ENCODE measurements at places on chromosomes 5 and 9.

- no peak for DNase-seq
These were observed 5.1 kb downstream of the RNF14 start for GRCh38 chr5:141973871-141974595.

DNA sequence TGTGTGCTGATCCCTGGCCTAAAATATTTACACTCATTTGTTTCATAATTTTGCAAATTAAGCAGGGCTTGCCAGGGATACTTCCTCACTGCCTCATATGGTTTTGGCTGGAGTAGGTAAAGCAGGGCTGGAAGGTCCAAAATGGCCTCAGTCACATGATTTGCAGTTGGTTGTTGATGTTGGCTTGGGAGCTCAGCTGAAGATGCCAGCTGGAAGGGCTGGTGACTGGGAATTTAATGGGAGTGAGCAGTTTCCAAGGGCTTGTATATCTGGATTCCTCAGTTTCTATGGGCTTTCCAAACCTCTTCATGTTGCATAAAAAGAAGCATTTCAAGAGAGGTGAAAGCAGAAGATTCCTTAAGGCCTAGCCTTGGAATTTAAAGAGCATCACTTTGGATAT is 729.3 kb downstream of the CDH18 start:
- no peak for DNase-seq

DNA sequence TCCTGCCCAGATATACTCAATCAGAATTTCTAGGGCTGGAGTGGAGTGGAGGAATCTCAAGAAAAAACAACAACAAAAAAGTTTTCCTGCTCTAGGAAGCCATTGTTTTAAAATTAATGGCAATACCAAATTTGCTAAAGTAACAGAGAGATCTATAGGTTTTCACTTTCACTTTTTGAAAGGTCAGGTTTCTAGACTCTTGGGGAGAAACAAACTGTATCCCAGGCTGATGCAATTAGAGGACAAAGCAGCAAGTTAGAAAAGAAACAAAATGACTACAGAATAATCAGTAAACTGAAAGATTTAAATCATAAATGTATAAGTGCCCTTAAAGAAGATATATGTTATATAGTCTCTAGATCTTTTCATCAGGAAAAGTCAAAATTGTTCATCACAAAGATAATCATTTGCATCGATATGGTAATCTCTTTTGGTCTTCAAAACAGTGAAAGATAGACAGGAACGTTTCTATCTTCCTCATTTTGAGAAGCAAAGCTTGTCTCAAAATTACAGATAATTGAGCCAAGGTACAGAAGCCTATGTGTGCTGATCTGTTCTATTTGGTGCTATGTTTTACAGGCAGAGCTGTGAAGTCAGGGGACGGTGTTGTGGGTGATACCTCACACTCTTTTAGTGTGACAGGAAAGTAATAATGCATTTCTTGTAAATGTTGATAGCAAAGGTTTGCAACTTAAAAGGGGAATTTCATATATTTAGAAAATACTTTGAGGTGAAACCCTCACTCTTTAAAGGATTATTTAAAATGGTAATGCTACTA is 1746.6 kb upstream of the C9orf72 start:
- no peak for DNase-seq

DNA sequence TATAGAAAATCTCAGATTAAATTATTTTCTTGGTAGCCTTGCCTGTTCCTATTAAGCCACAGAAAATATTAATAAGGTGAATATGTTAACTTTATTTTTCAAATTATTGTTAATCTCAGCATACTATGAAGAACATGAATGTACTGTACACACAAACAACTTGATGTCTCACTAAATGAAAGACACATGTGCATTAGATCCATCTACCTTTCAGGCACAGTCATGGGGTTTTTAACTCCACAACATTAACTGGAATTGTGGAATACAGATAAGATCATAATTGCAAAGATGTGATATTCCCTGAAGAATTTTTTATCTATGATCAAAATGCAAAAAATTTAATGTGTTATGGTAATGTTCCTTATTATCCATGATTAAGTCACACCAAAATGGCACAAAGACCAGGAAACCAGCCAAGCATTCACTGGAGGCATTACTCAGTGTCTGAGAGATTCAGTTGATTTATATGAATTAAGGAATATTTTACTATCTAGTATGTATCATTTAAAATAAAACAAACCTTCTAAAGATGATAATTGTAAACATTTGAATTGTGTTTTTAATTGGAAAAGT is 150.0 kb upstream of the VCAN start:
- no peak for DNase-seq

DNA sequence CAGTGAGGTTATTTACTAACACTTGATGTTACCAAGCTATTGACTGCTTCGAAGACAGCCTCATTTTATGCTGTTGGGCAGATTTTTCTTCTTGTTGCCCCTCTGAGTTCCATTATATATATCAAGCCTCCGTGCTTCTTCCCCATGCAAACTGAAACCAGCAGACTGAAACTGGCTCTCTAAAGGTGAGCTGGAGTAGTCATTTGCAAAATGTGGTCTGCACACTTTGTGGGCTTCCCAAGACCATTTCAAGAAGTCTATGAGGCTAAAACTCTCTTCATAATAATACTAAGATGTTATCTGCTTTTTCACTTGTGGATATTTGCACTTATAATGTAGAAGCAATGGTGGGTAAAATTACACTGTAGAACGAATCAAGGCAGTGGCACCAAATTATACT is 13.9 kb downstream of the SLC36A1 start:
- no peak for DNase-seq

DNA sequence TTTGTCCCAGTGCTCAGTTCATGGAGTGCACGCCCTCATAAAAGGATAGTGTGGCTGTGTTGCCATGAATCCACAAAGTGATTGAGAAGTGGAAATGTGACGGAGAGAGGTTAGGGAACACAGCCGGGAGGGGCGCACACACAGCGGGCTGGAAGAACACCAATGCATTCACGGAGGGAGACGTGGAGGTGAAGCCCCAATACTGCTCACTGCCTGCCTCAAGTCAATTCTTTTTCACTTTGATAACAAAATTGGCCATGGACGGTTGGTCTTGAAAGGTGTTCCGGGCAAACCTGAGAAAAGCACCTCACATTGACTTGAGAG is 424.1 kb downstream of the MED10 start:
- no peak for DNase-seq

DNA sequence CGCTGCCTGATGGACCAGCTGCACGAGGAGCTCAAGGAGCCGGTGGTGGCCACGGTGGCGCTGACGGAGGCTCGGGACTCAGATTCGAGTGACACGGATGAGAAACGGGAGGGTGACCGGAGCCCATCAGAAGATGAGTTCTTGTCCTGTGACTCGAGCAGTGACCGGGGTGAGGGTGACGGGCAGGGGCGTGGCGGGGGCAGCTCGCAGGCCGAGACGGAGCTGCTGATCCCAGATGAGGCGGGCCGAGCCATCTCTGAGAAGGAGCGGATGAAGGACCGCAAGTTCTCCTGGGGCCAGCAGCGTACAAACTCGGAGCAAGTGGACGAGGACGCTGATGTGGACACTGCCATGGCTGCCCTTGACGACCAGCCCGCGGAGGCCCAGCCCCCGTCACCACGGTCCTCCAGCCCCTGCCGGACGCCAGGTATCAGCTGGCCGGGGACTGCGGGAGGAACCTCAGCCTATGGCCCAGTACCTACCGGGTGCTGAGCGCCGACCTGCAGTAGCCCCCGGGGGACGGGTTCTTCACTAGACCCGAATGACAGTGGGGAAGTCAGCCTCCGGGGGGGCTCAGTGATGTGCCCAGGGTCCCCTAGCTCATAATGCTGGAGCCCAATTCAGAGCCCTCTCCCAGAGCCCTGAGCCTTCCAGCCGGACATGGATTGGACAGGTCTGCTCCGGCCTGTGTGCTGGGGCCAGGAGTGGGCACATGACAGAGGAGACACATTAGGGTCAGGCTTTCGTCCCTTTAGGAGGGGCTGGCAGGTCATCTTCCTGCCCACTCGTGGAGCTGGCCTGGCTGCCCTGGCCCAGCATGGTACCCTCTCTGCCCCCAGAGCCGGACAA is 33.0 kb downstream of the USP20 start:
- DNase-seq, result no peak

DNA sequence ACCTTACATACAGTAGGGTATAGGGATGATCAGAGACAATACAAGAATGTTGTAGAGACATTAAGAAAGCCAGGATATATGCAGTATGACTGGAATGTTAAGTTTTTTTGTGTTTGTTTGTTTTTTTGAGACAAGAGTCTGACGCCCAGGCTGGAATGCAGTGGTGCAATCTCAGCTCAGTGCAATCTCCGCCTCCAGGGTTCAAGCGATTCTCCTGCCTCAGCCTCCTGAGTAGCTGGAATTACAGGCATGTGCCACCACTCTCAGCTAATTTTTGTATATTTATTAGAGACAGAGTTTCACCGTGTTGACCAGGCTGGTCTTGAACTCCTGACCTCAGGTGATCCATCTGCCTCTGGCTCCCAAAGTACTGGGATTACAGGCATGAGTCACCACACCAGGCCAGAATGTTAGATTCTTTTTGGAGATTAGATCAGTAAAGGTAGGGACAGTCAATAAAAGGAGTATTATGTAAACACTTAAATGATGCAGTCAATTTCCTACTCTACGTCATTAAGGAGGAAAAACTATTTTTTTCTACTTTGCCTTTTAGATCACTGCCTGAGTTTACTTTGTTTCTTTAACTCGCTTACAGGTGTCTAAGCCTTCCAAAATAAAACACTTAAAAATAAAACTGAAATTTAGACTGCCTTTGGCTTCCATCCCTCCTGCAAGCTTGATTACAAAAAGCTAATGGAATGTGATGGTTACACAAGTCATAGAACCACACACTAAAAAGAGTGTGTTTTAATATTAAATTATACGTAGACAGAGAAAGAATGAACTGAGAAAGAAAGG is 6.8 kb upstream of the HNRNPA0 start:
- DNase-seq, result no peak

- DNase-seq, result no peak
These were observed 77.0 kb downstream of the ERCC6L2 start for GRCh38 chr9:95952471-95952870.

DNA sequence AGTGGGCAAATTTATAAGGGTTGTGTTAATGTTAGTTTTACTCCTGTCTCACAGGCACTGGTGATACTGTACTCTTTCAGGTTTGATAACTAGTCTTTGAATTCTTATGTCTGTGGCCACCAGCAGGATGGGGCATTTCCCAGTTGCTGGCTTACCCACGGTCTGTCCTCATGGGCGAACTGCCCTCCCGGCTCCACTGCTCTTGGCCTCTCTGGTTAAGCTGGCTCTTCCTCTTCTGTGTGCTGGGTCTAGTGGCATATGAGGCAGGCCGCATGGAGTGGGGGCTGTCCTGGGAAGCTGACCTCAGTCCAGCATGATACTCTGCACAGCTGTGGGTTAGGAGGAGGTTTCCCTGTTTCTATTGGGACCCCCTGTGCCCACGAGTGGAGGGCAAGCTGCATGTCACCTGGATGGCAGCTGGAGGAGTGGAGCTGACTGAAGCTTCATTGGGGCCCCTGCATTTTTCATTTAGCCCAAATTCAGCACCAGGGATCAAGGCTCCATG is 19.5 kb downstream of the PHF2 start:
- no peak for DNase-seq

DNA sequence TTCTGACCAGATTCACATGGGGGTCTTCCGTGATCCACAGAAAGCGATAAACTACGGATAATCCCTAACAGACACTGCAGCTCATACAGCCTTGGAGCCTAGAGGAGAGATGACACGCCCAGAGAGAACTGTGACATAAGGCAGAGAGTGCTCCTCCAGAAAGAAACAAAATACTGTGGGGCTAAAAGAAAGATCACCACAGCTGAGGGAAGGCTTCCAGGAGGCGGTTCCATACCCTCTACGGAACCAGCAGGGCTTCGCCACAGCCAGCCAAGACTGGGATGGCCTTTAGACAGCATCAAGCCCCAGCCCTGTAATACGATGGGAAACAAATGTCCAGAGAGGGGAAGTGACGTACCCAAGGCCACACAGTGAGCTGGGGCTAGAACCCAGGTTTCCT is 19.3 kb downstream of the GPX3 start:
- DNase-seq, result no peak

GRCh38 chr9:96087669-96088299 is 212.3 kb downstream of the ERCC6L2 start:
- no peak for DNase-seq

DNA sequence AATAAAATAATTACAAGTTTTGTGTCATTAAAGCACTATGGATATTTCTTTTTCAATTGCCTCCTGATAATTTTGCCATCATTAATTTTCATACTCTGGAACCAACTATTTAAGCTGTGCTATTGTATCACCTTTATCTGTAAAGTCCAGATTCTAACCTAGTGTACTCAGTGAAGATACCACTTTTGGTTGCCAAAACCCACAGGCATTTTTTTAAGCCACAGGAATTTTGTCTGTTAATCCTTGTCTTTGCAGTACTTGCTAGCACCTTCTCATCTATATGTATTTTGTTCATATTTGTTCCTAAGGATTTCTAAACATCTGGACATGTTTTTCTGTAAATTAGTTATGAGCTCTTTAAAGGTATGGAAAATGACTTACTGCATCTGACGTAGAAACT is 481.4 kb upstream of the DAB2 start:
- no peak for DNase-seq

DNA sequence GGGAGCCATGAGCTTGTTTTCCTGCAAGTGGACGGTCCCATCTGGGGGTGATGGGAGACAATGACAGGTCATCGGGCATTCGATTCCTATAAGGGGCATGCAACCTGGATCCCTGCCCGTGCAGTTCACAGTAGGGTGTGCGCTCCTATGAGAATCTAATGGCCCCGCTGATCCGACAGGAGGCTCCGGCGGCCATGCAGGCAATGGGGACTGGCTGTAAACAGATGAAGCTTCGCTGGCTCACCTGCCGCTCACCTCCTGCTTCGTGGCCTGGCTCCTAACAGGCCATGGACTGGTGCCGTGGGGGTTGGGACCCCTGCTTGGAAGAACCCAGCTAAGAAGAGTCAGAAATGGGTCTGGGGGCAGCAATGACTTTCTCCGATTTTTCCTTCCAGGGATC is 21.0 kb downstream of the PAEP start:
- no peak for DNase-seq

DNA sequence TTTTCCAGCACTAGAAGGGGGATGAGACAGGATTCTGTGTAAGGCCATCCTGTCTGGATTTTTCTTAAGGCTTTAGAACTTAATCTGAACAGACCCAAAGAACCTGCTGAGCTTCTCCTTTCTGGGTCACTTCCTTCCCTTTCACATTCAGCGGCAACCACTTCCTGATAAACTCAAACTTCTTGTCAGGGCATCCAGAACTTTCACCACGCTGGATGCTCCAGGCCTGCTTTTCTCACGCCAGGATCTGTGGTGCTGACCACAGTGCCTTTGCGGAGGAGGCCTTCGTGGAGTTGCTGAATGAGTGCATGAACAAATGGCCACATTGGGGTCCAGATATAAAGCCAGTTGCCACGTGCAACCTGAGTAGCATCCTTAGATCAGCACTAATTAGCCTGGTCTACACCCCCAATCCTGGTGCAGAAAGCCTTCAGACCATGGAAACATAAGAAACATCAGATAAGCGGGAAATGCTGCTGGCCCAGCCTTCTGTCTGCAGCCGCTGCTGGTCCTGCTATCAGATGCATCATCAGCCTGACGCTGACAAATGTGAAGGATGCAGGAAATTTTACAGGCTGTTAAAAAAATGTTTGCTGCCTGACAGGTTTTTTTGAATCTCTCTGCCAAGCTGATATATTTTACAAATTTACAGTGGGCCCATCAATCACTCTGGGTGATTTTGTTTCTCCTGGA is 75.3 kb upstream of the BARHL1 start:
- no peak for DNase-seq
